Activated CD8-positive, alpha-beta T cell treated with anti-CD3 and anti-CD28 coated beads, Interleukin-2, amount 10 ng/mL, durations not matched to agents 7 days and 5 days (primary cell): ENCODE measurements at places on chromosomes 4 and X. TPM values are rescaled to one million over a fixed set of nuclear protein-coding genes. Genes with fewer than 3 reads are reported as not detected.

DNA sequence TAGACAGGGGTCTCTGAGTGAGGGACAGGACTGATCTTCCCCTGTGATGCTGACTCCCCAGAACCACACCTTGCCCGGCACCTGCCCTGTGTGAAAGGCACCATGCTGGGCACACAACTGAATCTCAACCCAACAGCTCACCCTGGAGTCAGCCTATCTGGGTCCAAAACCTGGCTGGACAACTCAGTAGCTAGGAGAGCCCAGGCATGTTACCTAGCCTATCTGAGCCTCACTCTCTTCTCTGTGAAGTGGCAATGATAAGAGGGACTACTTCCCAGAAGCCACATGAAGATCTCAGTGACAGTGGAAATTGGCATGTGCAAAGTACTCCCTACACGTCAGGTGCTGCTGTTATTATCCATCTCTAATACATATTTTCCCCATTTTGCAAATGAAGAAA lies 44.8 kb upstream of the PPP2R2C start:
- DNase-seq, result no peak

DNA sequence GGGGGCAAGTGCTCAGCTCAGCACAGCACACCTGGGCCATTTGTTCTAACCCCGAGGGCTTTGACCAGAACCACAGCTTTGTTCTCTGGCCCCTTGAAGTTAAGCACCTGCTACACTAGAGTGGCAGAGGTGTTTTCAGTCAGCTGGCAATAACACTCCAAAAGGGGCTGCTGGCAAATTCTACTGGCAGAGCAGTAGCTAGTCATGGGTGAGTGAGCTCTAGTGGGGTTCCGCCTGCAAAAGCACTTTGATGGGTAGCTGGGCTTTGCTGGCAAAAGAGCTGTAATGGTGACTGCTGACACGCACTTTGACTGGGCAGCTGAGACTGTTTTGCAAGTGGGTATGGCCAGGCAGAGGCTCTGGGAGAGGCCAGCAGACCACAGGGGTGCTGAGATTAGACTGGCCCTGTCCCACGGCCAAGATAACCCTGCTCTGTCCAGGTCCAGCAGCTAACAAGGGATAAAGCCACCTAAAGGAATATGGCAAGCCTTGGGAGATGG lies 65.2 kb upstream of the TENT5D start:
- no peak for DNase-seq

RHOXF1 gene
- not detected for total RNA-seq

MAB21L2 gene
- total RNA-seq, result not detected

RENBP gene
- total RNA-seq, result 12.1 TPM

NEUROG2 gene
- not detected for total RNA-seq
